ENCODE measurements at places on chromosomes 4 and X. TPM values are rescaled to one million over a fixed set of nuclear protein-coding genes. Genes with fewer than 3 reads are reported as not detected.
A peak's percentile ranks its signal among the peaks of the same experiment; 100 is the strongest.

GRCh38 chr4:168878623-168879022 lies 131.4 kb downstream of the CBR4 start:
- peaks cover 25% of the 10 kb centered on the region for H3K4me1 ChIP-seq
- H3K27ac ChIP-seq = peak overlapping the region; percentile 39
- peak overlapping the region; percentile 56 for H3K4me3 ChIP-seq
- peaks cover 27% of the 10 kb centered on the region for H3K36me3 ChIP-seq

DNA sequence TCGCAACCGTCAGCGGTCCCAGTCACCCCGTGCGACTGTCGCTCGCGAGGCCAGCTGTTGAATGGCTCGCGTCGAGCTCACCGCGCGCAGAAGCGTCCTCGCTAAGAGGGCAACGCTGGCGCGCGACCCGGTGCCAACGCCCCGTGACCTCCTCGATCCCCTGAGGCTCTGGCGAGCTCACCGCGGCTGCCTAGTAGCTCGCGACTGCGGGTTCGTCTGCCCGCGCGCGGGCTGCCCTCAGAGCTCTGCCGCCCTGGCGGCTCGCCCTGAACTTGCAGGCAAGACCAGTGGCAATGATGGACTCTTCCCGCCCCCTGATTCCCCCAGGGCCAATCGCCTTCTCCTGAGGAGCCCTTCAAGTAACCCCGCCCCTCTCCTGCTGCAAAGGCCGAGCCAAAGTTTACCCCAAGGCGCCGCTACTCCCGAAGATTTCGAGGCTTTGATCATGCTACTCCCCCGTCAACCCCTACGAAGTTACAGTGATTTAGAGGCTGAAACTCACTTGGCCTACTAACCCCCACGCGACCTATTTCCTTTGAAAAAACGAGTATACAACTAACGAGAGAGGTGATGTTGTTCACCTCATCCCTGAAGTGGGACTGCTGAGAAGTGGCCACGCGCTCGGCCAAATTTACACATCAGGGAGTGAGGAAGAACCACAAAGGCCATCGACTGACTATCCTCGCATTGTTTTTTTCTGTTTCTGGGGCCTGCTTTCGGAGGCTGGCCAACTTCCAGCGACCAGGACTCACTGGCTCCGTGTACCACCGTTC lies 37.5 kb downstream of the PGRMC1 start:
- H3K27ac ChIP-seq = no peak overlapping the region
- no peaks in the 10 kb centered on the region for H3K27me3 ChIP-seq
- no peak for DNase-seq
- no peak overlapping the region for H3K4me3 ChIP-seq
- H3K4me1 ChIP-seq = no peaks in the 10 kb centered on the region

GRCh38 chr4:2825740-2826139 lies 17.9 kb upstream of the ADD1 start:
- no peaks in the 10 kb centered on the region for H3K4me1 ChIP-seq
- no peak overlapping the region for H3K4me3 ChIP-seq
- no peak for DNase-seq
- no peak overlapping the region for H3K27ac ChIP-seq
- peaks cover 26% of the 10 kb centered on the region for H3K36me3 ChIP-seq
- no peaks in the 10 kb centered on the region for H3K27me3 ChIP-seq

DNA sequence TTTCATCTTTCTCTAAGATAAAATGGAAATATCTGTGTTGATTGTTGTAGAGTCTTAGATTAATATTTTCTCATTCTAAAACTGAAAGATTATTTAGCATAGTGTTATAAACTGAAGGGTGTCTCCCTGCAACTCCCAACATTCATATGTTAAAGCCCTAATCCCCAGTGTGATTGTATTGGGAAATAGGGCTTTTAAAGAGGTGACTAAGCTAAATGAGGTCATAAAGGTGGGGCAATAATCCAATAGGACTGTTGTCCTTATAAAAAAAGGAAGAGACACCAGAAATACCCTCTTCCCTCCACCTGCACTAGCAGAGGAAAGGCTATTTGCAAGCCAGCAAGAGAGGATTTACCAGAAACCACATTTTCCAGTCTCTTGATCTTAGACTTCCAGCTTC lies 1626.4 kb downstream of the C4orf33 start:
- H3K4me1 ChIP-seq = no peaks in the 10 kb centered on the region
- no peak for DNase-seq
- H3K27me3 ChIP-seq = no peaks in the 10 kb centered on the region
- H3K36me3 ChIP-seq = no peaks in the 10 kb centered on the region
- no peak overlapping the region for H3K4me3 ChIP-seq
- H3K27ac ChIP-seq = no peak overlapping the region

DNA sequence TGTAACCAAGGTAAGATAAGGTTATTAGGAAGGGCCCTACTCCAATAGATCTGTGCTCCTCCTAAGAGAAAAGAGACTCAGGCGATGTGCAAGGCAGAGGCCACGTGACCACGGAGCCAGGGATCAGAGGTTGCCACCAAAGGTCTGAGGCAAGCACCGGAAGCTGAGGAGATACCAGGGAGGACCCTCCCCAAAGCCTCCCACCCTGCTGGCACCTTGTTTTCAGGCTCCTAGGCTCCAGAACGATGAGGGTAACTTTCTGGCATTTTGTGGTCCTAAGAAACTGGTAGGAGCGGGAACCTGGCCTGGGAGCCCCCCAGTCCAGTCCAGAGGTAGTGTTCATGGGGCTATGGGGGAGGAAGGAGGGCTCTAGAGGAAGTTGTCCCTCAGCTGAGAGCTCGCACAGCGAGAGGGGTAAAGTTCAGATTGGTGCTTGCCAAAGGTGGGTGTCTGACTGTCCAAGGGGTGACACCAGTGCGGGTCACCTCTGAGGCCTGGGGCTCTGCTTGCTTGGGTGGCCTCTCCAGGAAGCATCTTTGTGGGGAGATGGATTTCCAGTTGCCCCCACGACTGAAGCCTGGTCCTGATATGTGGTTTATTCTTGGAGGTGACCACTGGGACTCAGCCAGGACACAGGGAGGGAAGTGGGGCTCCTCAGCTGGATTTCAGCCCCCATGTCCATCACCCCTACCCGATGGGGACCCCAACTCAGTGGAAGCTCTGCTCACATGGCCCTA lies 7.5 kb upstream of the LETM1 start:
- H3K36me3 ChIP-seq = no peaks in the 10 kb centered on the region
- no peak overlapping the region for H3K27ac ChIP-seq
- peaks cover 20% of the 10 kb centered on the region for H3K27me3 ChIP-seq
- H3K4me1 ChIP-seq = peaks cover 7% of the 10 kb centered on the region

- no peak overlapping the region for H3K27ac ChIP-seq
- DNase-seq = no peak
- no peak overlapping the region for H3K4me3 ChIP-seq
- no peaks in the 10 kb centered on the region for H3K36me3 ChIP-seq
- H3K27me3 ChIP-seq = peaks cover 5% of the 10 kb centered on the region
- no peaks in the 10 kb centered on the region for H3K4me1 ChIP-seq
Observed at GRCh38 chr4:148510211-148510610, 68.0 kb upstream of the NR3C2 start.

- H3K27ac ChIP-seq = no peak overlapping the region
- no peaks in the 10 kb centered on the region for H3K27me3 ChIP-seq
Observed at GRCh38 chr4:91243132-91243531, 1060.6 kb upstream of the GRID2 start.

- H3K36me3 ChIP-seq = no peaks in the 10 kb centered on the region
- H3K27me3 ChIP-seq = no peaks in the 10 kb centered on the region
- H3K4me1 ChIP-seq = peaks cover 1% of the 10 kb centered on the region
Observed at GRCh38 chr4:144556636-144557035, 89.3 kb upstream of the HHIP start.

DNA sequence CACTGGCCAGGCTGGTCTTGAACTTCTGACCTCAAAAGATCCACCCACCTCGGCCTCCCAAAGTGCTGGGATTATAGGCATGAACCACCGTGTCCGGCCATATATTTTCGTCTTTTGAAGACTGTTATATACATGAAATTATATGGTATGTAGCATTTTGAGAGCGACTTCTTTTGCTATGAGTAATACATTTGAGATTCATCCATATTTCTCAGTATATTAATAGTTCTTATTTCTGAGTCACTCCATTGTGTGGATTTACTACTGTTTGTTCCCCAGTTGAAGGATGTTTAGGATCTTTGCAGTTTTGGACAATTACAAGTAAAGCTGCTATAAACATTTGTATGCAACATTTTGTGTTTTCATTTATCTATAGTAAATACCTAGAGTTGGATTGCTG lies 34.9 kb downstream of the GNL3L start:
- no peak overlapping the region for H3K27ac ChIP-seq
- H3K36me3 ChIP-seq = peaks cover 28% of the 10 kb centered on the region
- no peak for DNase-seq
- no peak overlapping the region for H3K4me3 ChIP-seq
- no peaks in the 10 kb centered on the region for H3K27me3 ChIP-seq
- H3K4me1 ChIP-seq = no peaks in the 10 kb centered on the region

DNA sequence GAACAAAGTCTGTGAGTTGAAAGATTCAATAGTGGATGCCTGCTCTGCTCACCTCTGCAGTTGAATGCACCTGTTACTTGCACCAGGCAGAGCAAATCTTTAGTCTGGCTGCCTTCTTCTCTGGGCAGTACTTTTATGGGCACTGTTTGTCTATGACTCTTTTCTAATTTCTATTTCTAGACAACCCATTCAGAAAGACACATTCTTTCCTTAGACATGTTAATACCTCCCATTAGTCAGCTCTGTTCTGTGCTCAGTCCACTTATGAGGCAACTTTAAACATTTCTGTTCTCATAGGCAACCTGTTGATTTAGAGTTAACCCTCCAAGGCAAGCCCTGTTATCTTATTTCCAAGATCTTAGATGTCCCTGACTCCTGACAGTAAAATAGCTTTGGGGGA lies 108.9 kb downstream of the SYNPO2 start:
- H3K36me3 ChIP-seq = no peaks in the 10 kb centered on the region
- no peak overlapping the region for H3K4me3 ChIP-seq
- DNase-seq = no peak
- no peaks in the 10 kb centered on the region for H3K27me3 ChIP-seq
- H3K4me1 ChIP-seq = peaks cover 11% of the 10 kb centered on the region

DNA sequence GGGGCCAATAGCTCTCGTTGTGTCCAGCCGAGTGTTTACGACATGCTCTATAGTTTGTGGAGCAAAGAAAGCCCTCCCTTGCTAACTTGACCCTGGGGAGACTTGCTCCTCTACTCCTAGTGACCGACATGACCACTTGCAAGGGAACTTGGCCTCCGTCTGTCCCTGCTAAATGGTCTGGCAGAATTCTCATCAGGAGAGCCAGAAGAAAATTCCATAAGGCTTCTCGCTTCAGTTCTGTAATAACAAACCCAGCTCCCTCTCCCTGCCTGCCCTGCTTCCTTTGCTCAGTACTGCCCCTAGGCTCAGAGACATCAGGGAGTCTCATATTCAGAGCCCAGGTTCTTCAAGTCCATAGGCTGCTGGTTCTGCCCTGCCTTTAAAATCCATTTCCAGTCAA lies 13.0 kb downstream of the DOCK11 start:
- peaks cover 9% of the 10 kb centered on the region for H3K4me1 ChIP-seq
- no peak for DNase-seq
- no peaks in the 10 kb centered on the region for H3K27me3 ChIP-seq
- H3K4me3 ChIP-seq = no peak overlapping the region
- H3K27ac ChIP-seq = no peak overlapping the region

GRCh38 chrX:102697494-102697893 lies 14.8 kb upstream of the GPRASP2 start:
- peaks cover 4% of the 10 kb centered on the region for H3K36me3 ChIP-seq
- H3K27me3 ChIP-seq = no peaks in the 10 kb centered on the region

- H3K27me3 ChIP-seq = no peaks in the 10 kb centered on the region
- no peak overlapping the region for H3K27ac ChIP-seq
- DNase-seq = no peak
Observed at GRCh38 chrX:148537556-148538182, 37.3 kb downstream of the AFF2 start.

- H3K4me1 ChIP-seq = peaks cover 6% of the 10 kb centered on the region
- no peaks in the 10 kb centered on the region for H3K36me3 ChIP-seq
- H3K4me3 ChIP-seq = no peak overlapping the region
- H3K27ac ChIP-seq = no peak overlapping the region
- no peak for DNase-seq
Observed at GRCh38 chr4:13910556-13910955, 283.0 kb upstream of the BOD1L1 start.

DNA sequence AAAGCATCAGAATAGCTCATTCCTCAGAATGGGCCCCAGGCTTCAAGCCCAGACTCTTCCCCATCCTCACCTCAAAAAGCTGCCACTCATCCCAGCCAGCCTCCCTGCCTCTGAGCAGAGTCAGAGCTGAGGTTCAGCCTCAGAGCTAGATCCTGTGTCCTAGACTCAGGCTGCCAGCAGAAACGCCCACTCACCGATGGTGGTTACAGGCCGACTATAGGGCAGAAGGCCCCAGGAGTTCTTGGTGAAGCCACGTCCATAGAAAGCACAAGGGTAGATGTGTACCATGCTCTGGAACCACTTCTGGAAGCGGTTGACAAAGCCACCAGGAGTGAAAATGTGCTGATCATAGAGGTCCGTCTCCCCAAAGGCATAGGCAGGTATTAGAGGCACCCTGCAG lies 7.7 kb downstream of the AWAT2 start:
- H3K27me3 ChIP-seq = peaks cover 8% of the 10 kb centered on the region
- DNase-seq = no peak
- no peaks in the 10 kb centered on the region for H3K4me1 ChIP-seq

- H3K27ac ChIP-seq = no peak overlapping the region
- H3K36me3 ChIP-seq = no peaks in the 10 kb centered on the region
- H3K4me3 ChIP-seq = no peak overlapping the region
- DNase-seq = no peak
- no peaks in the 10 kb centered on the region for H3K4me1 ChIP-seq
Observed at GRCh38 chr4:105510245-105510644, 36.4 kb upstream of the PPA2 start.

GRCh38 chrX:53260836-53261235 lies 20.5 kb downstream of the IQSEC2 start:
- no peak for DNase-seq
- no peak overlapping the region for H3K4me3 ChIP-seq
- H3K36me3 ChIP-seq = peaks cover 3% of the 10 kb centered on the region
- no peak overlapping the region for H3K27ac ChIP-seq
- H3K4me1 ChIP-seq = no peaks in the 10 kb centered on the region

GRCh38 chrX:16347968-16348670 lies 180.8 kb downstream of the MAGEB17 start:
- no peaks in the 10 kb centered on the region for H3K27me3 ChIP-seq
- no peak overlapping the region for H3K27ac ChIP-seq
- H3K4me1 ChIP-seq = no peaks in the 10 kb centered on the region
- DNase-seq = no peak

The FGG gene
- total RNA-seq = 2.5 TPM

The ZAR1 gene
- 2.3 TPM for total RNA-seq

The FHDC1 gene
- total RNA-seq = 4.2 TPM

The FRMD7 gene
- 0.18 TPM for total RNA-seq

The PRDM5 gene
- 23.6 TPM for total RNA-seq

The ZCCHC18 gene
- 4.7 TPM for total RNA-seq

The XG gene
- 1.3 TPM for total RNA-seq

The GASK1B gene
- total RNA-seq = 29.1 TPM

The GPRASP3 gene
- total RNA-seq = 8.5 TPM

The SPANXA2 gene
- total RNA-seq = not detected

The FABP2 gene
- not detected for total RNA-seq

The ADH7 gene
- total RNA-seq = not detected

The ASB9 gene
- total RNA-seq = 1.3 TPM

The RTL5 gene
- total RNA-seq = 36.1 TPM

The RRH gene
- 0.29 TPM for total RNA-seq

The MSANTD1 gene
- total RNA-seq = 2.5 TPM

The DACH2 gene
- total RNA-seq = 15.8 TPM

The KIAA1210 gene
- 0.82 TPM for total RNA-seq

The TMPRSS11A gene
- 1.8 TPM for total RNA-seq

The PNMA5 gene
- total RNA-seq = not detected

The CHM gene
- total RNA-seq = 47.6 TPM

The PDZD4 gene
- 8.8 TPM for total RNA-seq
